ENCODE measurements at places on chromosomes 3 and 15.

DNA sequence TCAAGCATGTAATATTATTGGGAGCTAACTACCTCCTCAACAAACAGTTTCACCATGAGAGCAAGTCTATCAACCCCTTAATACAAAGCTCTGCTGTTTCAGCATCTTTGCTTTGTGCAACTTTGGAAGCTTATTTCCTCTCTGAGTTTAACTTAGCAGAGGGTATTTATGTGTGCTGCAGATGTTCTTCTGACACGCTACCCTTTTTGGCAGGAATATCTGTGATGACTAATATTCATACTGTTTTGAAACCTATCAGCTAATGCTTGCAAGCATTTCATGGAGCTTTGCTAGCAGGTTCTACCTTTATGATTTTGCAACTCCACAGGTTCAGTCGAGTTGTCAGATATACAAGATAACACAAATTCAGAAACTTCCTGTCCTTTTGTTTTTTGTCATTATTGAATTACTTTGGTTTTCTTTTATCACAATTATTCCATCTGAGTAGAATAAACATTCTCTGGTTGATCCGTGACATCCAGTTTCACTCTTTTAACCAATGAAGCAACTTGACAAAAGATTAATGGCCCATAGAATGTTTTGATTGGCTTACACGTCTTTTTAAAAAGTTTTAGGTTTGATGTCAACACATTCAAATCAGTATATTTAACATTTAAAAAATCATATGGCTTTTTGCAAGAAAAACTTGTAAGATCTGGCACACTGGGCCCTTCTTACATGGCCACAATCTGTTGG, 1.7 kb upstream of the SLC9A9 start:
- peak; percentile 87 for DNase-seq

GRCh38 chr3:67947808-67948508, 293.5 kb upstream of the SUCLG2 start:
- no peak for DNase-seq

DNA sequence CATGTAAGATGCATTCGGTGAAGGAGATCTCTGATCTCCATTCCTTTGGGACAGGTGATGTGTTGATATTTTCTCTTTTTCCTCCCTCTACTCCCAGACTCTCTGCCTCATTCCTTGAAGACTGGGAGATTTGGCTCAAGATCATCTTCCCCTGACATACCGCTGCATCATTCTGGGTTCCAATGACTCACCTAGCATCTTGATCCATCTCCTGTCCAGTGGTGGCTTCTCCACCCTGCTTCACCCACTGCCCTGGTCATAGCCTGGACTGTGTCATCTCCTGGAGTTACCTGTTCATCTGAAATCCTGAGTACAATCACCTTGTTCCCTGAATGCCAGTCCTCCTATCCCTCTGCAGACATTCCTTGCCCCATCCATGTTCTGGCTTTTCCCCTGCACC, 57.4 kb upstream of the TRAK1 start:
- DNase-seq, result peak; percentile 49

- DNase-seq, result no peak
These were observed 59.8 kb upstream of the PSMD6 start for GRCh38 chr3:64082961-64083541.

GRCh38 chr3:194900854-194901522, 215.3 kb downstream of the FAM43A start:
- no peak for DNase-seq
